ENCODE measurements at places on chromosomes 2 and 18. TPM values are rescaled to one million over a fixed set of nuclear protein-coding genes. Genes with fewer than 3 reads are reported as not detected.

DNA sequence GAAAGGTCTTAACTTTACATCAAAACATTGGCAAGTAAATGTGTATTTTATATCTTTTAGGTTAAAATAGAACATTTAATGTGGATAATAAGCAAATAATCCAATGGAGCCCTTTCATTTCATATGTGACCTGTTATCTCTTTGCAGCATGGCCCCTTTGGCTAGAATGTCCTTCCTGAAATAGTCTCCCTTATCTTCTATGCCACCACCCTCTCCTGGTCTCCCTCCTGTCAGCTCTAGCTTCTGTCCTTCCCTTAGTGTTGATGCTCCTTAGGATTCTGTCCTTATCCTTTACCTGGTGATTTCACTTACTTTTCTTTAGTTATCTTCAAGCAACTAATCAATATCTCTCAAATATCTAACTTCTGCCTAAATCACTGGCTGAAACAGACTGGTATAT is 87.1 kb upstream of the TFCP2L1 start:
- ATAC-seq = no peak

POTEI gene
- not detected for total RNA-seq

- ATAC-seq = no peak
Observed at GRCh38 chr2:127053731-127054603, 53.0 kb downstream of the BIN1 start.

- ATAC-seq = no peak
Observed at GRCh38 chr18:10524507-10525370, 1.1 kb upstream of the NAPG start.
